ENCODE measurements at places on chromosomes 6 and 20.
A peak's percentile ranks its signal among the peaks of the same experiment; 100 is the strongest.

DNA sequence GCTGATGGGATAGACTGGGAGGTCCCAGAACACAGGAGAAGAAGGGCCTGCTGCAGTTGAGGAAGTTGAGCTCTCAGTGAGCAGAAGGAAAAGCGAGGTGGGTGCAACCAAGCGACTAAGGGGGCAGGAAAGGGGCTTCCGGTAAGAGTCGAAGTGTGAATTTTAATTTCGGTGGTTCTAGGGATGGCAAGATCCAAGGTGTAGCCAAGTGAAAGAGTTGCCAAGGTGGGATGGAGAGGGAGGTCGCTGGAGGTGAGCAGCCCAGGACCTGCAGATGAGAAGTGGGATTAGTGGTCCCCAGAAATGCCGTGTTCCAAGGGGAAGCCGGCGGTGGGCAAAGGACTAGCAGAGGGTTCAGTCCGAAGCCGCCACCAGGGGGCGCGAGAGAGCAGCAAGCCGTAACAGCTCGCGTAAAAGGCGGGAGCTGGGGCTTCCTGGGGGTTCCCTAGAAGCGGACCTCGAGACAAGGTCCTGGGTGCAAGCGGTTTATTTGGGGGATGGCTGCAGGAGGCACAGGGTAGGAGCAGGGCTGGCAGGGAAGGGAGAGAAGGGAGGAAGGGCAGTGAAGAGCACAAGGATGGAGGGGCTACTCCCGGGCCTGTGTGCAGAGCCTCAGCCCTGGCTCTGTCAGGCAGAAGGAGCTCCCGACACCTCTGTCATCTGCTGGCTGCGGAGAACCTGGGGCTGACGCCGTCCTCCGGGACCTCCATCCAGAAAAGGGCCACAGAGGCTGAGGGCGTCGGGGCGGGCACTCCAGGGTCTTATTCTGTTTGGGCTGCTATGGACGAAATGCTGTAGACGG, 103.6 kb downstream of the PAX1 start:
- peak; percentile 29 for DNase-seq

DNA sequence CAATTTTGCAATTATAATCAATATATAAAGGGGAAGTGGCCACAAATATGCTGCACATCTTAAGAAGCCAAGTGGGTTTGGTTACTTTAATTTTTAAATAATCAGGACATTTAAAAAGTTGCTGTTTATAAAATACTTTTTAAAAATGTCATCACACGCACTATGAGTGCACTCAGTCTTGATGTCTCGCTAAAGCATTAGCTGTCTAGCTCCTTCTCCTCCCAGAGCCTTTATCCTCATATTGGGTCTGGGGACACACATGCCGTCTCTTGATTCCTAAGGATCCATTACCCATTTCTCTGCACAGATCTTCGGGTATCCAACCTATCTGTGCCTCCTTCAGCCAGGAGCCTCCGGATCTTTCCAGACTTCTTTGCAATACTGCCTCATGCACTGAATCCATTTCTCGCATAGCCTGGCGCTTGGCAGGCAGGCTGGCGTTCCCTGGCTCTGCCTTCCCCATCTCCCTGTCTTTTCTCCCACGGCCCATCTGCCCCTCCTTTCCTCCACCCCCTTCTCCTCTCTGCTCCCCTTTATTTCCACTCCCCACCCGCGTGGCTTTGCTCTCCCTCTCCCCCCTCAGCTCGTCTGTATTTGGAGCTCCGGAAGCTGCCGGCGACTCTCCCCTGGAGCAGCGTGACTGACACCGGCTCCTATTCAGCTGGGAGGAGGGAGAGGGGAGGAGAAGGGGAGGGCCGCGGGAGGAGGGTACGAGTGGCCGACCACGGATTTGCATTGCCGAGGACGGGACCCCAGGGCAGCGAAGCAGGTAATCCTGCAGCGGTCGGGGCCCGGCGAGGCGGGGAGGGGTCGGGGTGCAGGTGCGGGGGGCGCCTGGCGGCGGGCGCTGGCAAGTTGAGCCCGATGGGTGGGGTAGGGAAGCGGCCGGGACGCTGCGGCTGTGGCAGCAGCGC, at the start of gene CAP2:
CAP2 (plus strand) TSS at position 618 of the 914 bp plus-strand sequence. CDS start 27,961 bp downstream, outside the sequence.
- DNase-seq, result no peak

DNA sequence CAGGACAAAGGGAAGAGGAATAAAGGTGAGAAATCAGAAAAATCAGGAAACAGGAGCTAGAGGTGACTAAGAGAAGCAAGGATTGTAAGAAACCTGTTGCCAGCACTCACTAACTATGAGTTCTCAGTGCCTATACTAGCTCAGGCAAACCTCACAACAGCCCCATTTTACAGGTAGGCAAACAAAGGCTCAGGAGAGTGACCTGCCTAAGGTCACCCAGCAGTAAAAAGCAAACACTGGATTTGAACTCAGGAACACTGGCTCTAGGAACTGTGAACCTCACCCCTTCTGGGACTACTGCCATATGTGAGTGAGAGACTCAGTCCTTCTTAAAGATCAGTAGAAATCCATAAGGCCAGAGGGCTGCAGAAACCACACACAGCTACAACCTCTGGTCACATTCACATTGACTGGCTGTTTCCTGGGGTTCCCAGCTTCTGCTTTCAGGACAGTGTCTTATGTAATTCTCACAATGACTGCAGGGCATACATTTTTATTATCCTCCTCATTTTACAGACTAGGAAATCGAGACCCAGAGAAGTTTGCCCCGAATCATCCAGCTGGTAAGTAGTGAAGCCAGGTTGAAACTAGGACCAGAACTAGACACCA, 80.7 kb upstream of the MAFB start:
- no peak for DNase-seq

DNA sequence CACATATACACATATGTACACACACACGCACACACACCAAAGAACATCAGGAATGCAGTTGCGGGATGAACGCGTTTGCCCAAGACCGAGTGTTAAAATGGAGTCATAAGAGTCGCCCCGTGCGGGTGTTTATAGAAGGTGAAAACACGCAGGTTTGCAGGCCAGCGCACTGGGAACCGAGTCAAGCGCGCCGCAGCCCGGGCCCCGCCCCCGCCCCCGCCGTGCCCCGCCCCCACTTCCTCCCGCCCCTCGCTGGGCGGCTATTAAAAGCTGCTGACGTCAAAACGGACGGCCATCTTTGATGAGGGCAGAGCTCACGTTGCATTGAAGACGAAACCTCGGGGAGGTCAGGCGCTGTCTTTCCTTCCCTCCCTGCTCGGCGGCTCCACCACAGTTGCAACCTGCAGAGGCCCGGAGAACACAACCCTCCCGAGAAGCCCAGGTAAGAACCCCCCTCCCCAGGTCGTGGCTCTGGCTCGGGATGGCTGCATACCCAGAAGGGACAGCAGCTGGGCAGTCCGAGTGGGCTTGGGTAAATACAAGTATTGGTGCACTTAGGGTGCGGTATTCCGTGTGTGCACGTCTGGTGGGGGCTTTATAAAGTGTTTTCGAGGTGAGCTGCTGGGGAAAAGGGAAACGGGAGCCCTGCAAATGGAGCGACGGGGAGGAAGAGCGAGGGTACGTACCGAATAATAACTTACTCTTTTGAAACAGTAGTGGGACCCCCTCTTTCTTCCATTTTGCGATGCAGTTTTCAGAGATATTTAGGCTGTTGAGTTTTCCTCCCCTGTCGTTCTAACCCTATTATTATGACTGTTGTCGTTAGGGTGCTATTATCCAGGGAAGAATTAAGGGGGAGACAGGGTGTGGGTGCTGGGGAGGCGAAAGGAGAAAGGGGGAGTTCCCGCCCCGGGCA, at the start of gene SNAP25:
SNAP25 (plus strand) TSS at position 295 of the 916 bp plus-strand sequence. CDS start 56,662 bp downstream, outside the sequence.
- DNase-seq, result peak; percentile 59

DNA sequence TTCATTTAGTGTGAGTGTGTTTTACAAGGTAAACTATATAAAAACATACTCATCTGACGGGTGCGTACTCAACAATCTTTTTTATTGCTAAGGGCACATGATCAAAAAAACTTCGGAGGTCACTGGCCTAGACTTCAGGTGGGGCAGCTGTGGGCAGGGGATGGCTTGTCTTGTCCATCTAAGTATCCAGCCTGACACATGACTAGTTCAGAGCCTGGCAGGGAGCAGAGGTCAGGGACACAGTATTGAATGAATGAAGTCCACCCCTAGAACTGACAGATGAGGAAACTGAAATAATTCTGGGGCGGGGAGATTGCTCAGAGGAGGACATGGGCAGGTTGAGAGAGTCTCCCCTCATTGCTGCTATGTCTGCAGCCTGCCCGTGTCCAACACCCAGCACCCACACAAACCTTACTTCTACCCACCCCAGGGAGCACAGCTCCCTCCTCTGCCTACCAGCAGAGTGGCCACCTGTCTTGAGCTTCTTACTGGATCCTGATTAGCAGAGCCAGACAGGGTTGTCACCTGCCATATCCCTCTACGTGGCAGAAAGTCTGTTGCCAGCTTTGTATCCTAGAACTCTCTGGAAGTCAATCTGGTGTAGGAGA, 48.9 kb downstream of the MRPL14 start:
- DNase-seq, result no peak
